ENCODE measurements at places on chromosomes 12 and 14.

DNA sequence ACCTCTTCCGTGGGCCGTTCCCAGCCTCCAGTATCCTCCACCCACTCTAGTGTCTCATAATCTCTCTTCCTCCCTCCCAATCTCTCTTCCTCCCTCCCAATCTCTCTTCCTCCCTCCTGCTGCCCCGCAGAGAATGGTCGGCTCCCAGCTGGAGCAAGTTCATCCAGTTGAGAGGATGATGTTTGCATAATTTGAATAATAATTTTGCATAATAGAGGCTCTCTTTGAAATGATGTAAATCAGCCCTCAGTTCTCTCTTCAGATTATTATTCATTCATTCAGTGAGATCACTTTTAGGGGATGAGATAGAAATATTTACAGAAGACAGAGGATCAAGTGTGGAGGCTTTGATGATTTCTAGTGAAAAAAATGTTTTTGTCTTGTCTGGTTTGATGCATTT, 125.0 kb downstream of the PTPN11 start:
- DNase-seq: no peak

DNA sequence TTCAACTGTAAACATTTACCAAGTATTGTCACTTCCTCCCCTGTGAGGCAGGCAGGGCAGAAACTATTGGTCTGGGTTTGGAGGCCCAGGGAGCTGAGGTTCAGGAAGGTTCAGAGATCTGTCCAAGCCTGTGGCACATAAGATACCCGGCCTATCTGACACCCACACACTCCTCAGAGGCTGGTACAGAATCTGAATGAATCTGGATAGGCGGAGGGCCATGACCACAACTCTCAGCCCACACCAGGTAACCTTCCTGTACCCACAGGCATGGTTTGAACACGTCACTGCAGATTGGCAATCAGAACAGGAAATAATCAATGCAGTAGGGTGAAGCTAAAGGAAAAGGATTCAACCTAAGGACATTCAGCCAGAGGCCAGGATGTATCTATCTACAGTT, 92.8 kb upstream of the TMCC3 start:
- DNase-seq: no peak

DNA sequence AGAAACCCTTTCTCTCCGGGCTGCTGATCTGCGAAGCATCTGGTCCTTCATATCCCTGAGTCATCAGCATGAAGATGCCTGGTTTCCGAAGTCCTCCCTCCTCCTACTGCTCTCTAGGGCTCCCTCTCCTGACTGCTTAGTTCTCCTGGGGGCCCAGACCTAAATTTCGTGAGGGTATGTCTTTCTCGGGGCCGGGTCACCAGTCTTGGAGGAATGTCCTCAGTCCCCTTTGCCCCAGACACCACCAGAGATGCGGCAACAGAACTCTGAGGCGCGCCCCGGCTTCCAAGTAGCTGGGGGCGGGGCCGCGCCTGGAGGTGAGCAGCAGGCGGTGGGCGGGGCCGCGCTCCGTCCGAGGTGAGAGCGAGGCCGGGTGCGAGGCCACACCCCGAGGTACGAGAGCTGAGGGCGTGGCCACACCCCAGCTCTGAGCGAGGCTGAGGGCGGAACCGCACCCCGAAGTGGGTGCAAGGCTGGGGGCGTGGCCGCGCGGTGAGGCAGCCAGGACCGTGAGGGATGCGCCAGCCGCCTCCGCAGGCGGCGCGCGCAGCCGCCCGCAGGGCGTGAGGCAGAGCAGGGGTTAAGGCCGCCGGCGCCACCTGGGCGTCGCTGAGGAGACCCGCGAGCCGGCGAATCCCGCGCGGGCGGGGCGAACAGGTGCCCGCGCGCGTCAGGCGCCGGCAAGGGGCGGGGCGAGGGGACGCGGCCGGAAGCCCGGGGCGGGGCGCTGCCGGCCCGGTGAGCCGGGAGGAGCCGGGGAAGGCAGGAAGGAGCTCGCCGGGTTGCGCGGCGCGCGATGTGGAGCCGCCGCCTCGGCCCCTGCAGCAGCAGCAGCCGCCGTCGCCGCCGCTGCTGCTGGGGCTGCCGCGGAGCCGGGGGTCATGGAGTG, at the start of gene BICDL1:
BICDL1 (plus strand) TSS at position 765 of the 889 bp plus-strand sequence. CDS start 633 bp downstream, outside the sequence.
- peak; percentile 97 for DNase-seq

DNA sequence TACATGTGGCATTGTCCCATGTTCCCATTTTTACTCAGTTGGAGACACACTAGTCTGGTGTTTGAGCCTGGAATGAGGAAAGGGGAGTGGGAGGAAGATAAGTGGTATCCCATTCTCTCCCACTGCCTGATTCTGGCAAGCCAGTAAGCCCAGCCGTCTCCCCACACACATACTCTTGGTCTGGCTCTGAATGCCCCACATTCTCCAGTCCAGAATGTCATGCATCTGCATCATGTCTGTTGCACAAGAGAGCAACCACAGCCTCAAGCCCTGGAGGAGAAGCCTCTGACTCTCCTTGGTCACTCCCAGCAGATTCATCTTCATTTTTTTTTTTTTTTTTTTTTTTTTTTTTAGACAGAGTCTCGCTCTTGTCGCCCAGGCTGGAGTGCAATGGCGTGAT, 48.0 kb downstream of the DRAM1 start:
- no peak for DNase-seq

GRCh38 chr14:38789805-38790204, 313.2 kb downstream of the SEC23A start:
- DNase-seq: no peak

DNA sequence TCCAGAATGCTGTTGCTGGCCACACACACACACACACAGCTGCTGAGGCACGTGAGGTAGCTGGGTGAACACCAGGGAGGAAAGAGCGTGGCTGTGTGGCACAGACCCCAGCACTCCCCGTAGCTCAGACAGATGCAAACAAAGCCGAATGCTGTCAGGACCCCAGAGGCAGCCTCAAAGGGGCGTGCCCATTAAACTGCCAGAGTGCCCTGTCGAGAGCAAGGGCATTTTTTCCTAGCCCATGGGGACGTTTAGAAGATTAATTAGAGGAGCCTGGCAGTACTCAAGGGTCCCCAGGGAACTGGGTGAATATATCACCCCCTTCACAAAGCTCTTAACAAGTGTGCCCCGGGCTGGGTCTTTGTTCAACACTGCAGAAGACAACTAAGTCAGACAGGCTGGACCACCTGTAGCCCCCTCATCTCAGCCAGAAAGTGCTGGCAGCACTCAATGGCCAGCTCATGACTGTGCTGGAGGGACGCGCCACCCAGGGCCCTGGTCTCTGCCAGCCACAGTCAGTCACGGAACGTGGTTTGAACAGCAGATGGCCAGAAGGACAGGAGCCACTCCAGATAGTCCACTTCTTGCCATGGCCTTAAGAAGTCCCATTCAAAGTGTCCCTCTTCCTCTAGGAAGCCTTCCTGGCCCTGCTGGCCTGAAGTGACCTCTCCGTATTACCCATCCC, 37.5 kb downstream of the TTC7B start:
- DNase-seq: peak; percentile 70

DNA sequence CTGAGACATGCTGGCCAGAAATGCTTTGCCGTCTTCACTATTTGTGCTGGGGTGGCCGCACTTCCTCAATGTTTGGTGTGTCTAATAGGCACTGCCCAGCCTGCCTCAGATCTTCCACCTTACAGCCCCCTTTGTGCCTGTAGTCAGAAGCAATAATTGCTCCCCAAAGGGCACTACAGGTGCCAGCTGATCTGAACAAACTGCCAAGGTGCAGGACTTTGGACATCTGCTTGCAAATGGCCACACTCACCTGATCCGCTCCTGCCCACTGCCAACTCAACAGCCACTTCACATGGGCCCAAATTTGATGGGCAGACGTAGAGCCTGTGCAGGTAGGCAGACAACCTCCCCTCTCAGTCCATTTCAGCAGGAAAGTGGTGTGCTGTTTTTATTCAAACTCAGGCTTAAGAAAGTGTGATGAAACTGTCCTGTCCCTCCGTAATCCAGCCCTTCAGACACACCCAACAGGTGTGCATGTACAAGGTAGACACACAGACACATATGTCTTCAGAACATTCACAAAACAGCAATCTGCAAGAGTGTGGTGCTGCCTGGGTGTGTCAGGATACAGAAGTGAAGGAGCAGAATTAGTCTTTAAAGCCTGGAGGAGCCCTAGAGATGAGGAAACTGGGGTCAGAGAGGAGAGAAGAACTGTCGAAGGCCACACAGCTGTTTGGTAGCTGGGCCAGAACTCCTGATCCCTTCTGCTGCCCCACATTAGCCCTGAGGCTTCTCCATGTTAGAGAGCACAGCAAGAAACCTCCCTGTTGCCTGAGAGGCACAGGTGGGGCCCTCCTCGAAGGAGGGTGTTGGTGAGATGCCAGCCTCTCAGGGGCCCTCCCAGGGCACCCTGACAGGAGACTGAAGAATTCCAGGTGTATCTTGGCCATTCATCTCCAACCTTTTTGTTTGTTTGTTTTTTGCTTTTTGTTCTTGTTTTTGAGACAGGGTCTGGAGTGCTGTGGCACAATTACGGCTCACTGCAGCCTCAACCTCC, 4.4 kb upstream of the KRT75 start:
- no peak for DNase-seq

- DNase-seq: no peak
Observed at GRCh38 chr14:103532216-103533136, 3.5 kb downstream of the TRMT61A start.

GRCh38 chr12:92408072-92408900, 262.6 kb upstream of the BTG1 start:
- peak; percentile 49 for DNase-seq

GRCh38 chr12:50901685-50902113, 50.6 kb upstream of the HIGD1C start:
- no peak for DNase-seq

- DNase-seq: peak; percentile 21
Observed at GRCh38 chr12:79687711-79688260, 3.0 kb downstream of the PAWR start.

DNA sequence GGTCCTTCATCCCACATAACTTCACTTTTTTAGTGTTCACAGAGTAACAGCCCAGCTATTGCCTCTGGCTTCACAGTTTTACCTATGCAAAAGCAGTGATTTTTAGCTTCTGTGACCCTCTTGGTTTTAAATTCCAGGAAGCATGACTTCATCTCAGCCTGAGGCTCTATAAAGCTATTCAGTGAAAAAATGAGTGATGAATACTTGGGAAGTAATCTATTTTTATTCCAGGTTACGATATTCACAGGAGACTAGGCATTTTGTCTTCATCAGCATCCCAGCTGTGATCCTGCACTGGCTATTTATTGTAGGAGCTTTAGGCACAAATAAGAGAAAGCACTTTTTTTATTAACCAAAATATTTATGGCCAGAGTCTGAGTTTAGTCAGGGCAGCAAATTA, 164.8 kb downstream of the SNAPC1 start:
- DNase-seq: no peak

- no peak for DNase-seq
Observed at GRCh38 chr14:104419865-104420505, 159.6 kb upstream of the C14orf180 start.

DNA sequence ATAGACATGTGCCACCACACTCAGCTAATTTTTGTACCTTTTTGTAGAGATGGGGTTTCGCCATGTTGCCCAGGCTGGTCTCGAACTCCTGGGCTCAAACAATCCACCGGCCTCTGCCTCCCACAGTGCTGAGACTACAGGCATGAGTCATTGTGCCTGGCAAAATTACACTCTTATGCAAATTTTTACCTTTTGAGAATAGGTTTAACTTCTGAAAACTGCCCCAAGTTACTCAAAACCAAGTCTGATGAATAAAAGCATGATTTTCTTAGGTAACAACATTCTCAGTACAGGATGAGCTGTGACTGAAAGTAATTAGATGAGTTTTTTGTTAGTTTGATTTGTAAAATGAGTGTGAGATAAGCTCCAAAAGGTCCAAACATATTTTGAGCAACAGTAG, 166.0 kb downstream of the RPS29 start:
- no peak for DNase-seq

GRCh38 chr12:109310247-109311125, 1.4 kb upstream of the FOXN4 start:
- peak; percentile 57 for DNase-seq

DNA sequence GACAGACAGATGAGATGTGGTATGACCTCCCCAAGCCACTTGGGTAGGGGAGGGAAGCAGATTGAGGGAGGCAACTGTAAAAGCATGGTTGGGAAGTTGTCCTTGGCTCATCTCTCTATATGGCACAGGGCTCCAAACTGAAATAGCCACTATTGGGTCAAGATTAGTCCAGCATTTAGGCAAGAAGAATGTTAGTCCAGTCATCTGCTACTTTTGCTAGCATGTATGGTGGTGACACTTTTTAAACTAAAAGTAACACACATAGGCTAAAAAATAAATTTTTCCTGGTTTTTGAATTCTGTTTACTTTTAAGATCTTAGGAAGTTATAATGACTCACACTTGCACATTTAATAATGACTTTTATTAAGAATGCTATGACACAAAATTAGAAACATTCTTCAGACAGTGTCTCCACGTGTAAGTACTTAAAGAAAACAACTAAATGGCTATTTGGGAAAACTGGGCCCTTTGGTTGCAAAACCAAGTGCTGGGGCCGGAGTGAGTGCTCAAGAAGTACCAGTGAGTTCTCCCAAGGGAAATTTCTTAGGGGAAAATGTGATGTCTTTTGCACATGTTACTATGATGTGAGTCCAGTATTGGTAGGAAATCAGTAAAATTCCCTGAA, 179.1 kb upstream of the HIF1A start:
- DNase-seq: no peak

DNA sequence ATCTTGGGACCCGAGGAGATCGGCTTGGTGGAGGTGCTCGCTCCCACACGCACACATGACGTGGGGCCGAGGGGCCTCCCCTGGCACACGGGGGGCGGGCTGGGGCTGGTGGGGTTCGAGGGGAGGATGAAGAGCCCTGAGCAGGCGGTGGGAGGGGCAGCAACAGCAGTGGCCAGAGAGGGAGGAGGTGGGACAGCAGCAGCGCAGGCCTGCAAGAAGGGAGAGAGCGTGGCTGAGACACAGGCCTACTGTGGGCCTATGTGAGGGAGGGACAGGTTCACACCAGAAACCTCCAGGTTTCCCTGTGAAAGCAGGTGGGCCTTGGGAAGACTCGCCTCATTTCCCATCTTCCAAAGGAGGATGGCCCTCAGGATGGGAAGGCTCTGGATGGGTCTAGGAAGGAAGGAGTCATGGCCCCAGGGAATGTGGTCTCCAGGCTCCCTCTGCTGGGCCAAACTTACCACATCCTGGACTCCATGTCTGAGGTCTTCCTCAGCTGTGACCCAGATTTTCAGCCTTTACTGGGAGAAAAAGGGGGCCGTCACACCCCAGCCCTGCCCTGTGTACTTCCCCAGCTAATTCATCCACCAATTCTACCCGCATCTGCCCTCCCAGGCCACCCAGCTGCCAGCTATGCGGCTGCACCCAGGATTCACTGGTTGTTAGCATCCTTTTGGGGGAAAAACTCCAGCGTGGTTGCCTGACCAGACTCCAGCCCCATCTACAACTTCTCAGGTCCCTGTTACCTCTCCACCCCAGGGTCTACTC, 2.8 kb downstream of the PIANP start:
- DNase-seq: peak; percentile 22

DNA sequence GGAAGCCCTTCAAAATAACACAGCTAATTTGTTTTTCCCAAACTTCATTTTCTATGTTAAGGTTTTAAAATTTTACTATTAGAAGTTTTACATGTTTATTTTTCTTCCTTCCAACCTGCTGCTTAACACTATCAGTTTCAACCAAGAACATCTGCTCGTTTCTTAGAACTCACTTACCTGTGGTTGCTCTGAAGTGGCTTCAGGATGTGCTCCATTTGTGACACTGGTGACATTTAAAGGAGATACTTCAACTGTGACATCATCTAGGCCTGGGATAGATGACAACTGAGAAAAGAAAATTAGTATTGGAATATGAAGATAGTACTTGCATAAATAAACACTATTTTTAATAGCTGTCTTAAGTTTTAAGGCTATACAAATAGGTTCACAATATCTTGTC, 17.9 kb downstream of the WASHC3 start:
- no peak for DNase-seq

- DNase-seq: peak; percentile 55
Observed at GRCh38 chr12:26126340-26127284, 1.8 kb upstream of the BHLHE41 start.

- DNase-seq: no peak
Observed at GRCh38 chr14:103731481-103731880, 15.9 kb downstream of the ZFYVE21 start.
